Tracheal epithelial cell (primary cell): ENCODE measurements at places on chromosomes 3 and 15. TPM values are rescaled to one million over a fixed set of nuclear protein-coding genes. Genes with fewer than 3 reads are reported as not detected.

Gene LTK
- not detected in 2 replicates for total RNA-seq

Gene ENTPD3
- total RNA-seq = 8.2 and 17.9 TPM in 2 replicates

Gene SLC35A5
- 13.5 and 26.4 TPM in 2 replicates for total RNA-seq

Gene CACNA2D2
- not detected in 2 replicates for total RNA-seq

Gene CACNA2D3
- 0.48 TPM in 1 of 2 replicates, not detected in the other for total RNA-seq

Gene CFAP91
- 0.48 TPM in 1 of 2 replicates, not detected in the other for total RNA-seq

Gene BTLA
- total RNA-seq = not detected in 2 replicates

Gene ARHGAP11A
- total RNA-seq = 2.1 and 4.6 TPM in 2 replicates

Gene CADM2
- total RNA-seq = under 0.01 and 0.64 TPM in 2 replicates

Gene DUOX2
- total RNA-seq = 1.3 and 1.9 TPM in 2 replicates

Gene TERB2
- total RNA-seq = not detected in 2 replicates

Gene GRAMD2A
- total RNA-seq = 1.9 and 9.0 TPM in 2 replicates

Gene CILP
- under 0.01 TPM in 1 of 2 replicates, not detected in the other for total RNA-seq

Gene SPSB4
- total RNA-seq = under 0.01 TPM in 1 of 2 replicates, not detected in the other
